Activated CD4-positive, alpha-beta T cell treated with anti-CD3 and anti-CD28 coated beads for 1 hour (primary cell): ENCODE measurements at places on chromosomes 6 and 20.

DNA sequence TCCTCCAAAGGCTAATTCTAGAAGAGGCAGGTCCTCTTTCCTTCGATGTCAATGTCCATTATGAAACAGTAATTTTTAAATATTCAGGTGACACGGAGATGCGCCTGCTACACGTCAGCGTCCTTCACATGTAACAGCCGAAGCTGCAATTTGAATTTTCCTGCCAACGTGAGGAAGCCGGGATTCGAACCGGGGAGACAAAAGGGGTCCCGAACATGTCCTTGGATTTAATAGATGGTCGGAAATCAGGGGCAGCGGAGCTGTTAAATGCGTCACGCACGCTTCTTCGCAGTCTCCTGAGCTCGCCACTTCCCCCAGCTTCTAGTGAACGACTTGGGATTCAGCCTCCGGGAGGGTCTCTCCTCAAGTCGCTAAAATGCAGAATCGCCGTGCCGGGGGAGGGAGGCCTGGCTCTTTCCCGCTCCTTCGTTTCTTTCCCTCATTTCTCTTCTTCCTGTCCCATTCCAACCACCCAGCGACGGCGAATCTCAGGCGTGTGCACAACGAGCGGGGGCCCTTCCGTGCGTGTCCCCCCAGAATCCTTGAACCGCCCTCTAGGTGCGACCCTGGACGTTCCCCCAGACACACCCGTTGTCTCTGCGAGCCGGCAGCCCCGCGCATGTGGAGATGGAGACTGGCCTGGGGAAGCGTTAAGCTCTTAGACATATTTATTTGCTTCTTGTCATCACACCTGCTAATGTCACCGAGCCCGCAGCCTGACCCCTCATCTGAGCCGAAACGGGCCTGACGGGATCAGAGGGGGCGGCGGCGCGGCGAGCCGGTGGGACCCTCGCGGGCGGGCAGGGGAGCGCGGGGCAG lies 1.3 kb upstream of the FOXC1 start:
- DNase-seq = no peak

DNA sequence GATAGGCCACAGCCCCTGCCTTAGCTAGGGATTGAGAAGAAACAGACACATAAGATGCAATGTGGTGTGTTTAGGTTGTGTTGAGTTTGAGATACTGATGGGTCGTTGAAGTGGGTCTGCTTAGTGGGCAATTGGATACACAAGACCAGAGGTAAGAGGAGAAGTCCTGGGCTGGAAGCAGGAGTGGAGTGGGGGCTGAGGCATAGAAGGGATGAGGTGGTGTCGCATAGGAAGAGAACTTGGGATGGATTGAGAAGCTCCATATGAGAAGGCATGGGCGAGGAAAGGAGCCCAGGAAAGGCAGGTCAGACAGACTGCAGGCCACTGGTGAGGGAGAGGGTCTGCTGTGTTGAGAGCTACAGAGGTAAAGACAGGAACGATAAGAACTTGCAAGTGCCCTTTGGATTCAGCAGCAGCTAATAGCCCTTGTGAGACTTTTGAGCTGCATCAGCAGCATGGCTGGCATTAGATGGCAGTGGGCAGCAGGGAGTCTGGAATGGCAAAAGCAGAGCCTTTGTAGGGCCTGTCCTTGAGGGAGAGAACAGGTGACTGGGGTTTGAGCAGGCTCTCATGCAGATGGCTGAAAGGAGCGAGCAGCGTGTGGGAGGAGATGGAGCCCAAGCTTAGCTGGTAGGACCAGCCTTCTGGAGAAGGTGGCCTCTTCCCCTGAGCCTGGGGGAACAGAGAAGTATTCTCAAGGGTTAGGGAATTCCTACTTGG lies 33.2 kb downstream of the PLCG1 start:
- DNase-seq = no peak

GRCh38 chr6:56288347-56288746 lies 41.0 kb upstream of the COL21A1 start:
- no peak for DNase-seq

DNA sequence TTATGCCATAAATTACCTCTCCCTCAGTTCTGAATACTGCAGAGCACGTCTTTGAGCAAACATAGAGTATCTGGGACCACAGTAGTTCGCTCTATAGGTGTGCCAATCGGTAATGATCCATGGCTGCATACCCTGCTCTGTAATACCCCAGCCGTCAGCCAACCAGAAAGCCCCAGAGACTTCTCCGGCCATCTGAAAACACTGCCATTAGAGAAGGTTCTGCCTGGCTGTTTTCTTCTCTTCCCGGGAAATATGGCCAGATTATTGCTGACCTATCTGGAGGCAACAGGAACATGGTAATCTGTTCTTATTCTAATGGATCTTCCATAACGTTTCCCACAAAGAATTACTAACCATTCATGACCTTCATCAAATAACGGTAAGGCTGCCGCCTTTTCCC lies 139.9 kb downstream of the RPS12 start:
- no peak for DNase-seq

DNA sequence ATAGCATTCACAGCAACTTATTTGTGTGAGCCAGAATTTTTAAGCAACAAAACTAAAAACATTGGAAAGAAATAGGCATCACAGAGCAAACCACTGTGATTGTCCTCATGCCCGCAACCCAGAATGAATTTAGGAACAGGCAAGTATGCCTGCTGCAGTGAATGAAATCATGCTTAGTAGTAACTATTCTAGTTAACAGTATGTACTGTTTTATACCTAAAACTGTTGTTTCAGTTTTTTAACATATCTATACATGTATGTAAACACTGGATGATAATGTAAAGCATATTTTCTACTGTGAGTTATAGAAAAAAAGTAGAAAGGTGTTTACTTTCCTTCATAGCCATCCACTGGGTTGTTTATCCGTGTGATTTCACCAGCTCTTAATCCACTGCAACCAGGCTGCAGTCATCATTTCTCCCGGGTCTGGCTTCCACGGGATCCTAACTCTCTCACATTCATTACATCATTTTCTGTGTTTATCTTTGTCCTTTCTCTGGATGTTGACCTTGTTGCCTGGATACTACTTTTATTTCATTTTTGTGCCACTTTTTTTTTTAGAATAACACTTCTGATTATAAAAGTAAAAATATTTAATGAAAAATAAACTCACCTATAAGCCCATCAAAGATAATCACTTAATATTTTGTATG lies 3.6 kb upstream of the ARFGEF3 start:
- no peak for DNase-seq

DNA sequence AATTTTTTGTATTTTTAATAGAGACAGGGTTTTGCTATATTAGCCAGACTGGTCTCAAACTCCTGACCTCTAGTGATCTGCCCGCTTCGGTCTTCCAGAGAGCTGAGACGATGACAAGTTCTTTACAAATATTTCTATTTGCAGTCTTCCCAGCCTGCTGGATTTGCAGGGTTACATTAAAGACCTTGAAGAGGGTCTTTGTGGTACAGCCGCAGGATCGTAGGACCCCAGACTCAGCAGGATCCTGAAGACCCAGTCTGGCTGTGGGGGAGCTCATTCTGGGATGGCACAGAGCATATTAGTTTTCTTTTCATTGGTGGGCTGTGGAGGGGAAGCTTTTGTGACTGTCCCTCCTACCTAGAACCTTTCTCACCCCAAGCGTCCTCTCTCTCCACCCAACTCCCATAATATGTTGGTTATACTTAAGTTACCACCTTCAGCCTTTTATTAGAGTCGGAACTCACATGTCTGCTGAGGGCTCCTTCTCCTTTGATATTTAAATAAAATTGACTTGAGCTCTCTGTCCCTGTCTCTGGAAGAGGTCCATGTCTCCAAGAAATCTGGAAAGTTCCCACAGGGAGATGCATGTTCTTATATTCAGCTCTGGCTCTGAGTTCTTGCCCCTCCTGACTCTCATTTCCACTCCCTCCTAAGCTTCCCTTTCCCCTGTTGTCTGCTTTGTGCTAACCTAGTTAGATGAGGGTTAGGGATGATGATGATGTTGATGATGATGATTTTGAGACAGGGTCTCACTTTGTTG lies 72.0 kb downstream of the TIAM2 start:
- DNase-seq = no peak

DNA sequence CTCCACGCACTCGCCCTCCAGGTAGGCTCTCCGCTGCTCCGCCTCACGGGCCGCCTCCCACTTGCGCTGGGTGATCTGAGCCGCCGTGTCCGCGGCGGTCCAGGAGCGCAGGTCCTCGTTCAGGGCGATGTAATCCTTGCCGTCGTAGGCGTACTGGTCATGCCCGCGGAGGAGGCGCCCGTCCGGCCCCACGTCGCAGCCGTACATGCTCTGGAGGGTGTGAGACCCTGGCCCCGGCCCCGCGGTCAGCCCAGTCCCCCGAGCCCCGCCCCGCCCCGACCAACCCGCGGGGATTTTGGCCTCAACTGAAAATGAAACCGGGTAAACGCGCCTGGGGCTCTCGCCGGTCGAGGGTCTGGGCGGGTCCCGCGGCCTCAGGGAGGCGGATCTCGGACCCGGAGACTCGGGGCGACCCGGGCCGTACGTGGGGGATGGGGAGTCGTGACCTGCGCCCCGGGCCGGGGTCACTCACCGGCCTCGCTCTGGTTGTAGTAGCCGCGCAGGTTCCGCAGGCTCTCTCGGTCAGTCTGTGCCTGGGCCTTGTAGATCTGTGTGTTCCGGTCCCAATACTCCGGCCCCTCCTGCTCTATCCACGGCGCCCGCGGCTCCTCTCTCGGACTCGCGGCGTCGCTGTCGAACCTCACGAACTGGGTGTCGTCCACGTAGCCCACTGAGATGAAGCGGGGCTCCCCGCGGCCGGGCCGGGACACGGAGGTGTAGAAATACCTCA lies 598 bp downstream of the HLA-B start:
- DNase-seq = peak; percentile 32

DNA sequence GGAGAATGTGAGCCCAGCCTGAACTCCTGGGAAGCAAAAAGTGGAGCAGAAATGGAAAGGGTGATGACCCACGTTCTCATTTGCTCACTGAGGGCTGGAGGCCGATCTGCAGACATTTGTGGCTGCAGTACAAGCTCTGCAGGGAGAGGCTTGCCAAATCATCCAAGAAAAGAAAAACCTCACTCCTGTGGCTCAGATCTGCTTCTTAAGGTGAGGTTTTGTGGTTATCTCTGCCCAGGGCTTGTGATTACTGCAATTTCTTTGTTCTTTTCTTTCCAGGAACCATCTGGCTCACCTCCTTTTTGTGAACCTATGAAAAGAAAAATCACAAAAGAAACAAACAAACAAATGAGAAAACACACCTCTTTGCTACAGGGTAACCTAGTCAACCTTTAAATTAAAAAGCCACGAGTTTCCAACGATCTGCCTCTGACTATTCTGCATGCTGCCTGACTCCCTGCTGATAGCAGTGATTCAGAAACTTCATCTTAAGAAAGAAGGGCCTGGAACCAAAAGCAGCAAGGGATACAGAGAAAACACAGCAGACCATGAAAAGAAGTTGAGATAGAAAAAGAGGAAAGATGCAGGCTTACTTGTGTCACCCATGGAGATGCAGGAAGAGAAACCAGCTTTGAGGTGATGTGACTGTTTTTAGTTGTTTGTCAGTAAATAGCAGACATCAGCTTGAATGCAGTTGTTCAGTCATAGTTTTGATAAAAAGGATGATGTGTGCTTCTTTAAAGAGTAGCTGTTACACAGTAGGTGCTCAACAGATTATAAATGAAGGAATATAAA lies 165.1 kb downstream of the LMBRD1 start:
- DNase-seq = no peak

DNA sequence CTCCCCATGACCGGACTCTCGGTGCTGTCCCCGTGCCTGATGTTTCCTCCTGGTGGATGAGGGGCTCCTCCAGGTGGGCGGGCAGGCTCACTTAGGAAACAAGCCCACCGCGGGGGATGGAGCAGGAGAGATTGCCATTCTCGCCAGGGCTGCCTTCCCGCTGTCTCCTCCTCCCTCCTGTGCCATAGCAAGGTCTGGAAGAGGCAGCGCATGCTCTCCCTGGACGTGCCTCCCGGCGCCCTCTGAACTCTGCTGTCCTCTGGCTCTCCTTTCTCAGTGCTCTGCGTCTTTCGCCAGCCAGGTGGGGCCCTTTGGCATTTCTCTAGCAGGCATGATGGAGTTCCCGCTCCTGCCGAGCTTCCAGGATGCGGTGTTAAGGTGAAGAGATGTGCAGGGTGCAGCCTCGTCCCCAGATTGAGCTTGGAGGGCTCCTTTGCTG lies 17.4 kb upstream of the NPEPL1 start:
- DNase-seq = no peak

DNA sequence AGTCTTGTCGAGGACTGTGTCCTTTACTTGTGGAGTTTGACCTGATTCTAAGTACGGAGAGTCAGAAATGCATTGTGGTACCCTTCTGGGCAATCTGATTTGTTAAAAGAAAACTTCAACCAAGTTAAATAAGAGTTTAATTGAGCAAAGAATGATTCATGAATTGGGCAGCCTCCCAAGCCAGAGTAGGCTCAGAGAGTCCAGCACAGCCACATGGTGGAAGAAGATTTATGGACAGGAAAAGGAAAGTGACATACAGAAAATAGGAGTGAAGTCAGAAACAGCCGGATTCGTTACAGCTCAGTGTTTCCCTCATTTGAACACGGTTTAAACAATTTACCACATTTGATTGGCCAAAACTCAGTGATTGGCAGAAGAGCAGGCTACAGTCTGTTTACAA lies 329.2 kb downstream of the DHX35 start:
- no peak for DNase-seq
